ENCODE measurements at places on chromosomes 1 and 21.

DNA sequence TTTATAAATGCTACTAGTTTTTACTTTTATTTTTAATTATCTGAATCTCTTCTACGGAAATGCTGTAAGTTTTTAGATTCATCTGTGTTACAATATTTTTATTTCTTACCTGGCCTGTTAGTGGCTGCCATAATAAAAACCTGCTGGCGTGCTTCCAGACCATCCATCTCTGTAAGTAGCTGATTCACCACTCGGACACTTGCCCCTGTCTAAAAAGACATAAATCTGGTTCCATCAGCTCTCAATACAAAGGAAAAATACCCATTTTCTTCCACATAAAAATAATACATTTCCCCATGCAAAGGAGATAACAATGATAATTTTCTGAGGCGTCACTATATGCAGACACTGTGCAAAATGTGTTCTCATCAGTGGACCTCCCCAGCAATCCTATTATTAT lies 62.0 kb downstream of the NVL start:
- H3K36me3 ChIP-seq: no peaks in the 10 kb centered on the region
- no peak overlapping the region for H3K4me3 ChIP-seq
- H3K27ac ChIP-seq: no peak overlapping the region
- no peaks in the 10 kb centered on the region for H3K4me1 ChIP-seq
- DNase-seq: no peak
- H3K27me3 ChIP-seq: no peaks in the 10 kb centered on the region

- H3K4me3 ChIP-seq: no peak overlapping the region
- DNase-seq: no peak
- H3K27me3 ChIP-seq: no peaks in the 10 kb centered on the region
- H3K27ac ChIP-seq: no peak overlapping the region
Measured at GRCh38 chr1:204852854-204853253, 17.8 kb upstream of the NFASC start.

DNA sequence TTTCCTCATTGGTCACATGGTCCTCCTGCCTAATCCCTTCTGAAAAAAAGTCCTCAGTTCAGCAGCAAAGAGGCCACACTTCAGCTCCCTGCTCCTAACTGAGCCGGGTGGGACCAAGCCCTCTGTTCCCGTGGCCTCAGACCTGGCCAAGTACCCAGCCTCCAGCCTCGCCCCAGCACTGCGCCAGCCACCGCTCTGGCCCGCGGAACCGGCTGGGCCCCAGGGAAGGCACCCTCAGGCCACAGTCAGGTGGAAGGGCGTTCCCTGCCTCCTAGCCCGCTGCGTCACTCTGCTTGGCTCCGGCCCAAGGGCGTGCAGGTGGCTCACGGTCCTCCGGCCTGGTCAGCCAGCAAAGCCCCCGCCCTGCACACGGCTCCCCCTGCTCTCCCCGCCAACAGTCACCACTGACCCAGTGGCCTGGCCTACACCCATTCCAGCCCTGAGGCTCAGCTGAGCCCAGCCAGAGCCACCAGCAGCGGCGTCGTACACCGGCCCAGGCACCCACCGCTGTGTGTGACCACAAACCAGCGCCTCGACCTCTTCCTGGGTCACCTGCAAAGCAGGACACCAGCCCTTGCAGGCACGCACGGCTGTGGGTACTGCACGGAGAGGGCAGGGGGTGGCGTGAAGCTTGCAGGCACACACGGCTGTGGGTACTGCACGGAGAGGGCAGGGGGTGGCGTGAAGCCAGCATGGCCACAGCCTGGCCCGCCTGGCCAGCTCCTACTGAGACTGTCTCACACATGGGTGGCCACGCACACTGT lies 19.4 kb downstream of the NADK start:
- peaks cover 76% of the 10 kb centered on the region for H3K36me3 ChIP-seq
- H3K4me1 ChIP-seq: peaks cover 10% of the 10 kb centered on the region
- no peak overlapping the region for H3K4me3 ChIP-seq
- DNase-seq: peak; percentile 84

DNA sequence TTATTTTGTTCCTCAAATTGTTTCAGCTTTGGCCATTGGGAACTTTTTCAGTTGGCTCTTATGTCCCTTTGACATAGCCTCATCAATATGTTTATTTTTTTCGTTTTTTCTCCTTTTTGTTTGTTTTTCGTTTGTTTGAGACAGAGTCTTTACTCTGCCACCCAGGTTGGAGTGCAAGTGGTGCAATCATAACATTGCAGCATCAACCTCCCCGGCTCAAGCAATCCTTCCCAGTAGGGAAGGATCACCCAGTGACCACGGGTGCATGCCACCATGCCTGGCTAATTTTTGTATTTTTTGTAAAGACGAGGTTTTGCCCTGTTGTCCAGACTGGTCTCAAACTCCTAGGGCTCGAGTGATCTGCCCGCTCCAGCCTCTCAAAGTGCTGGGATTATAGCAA lies 8.1 kb downstream of the POLR3GL start:
- no peak for DNase-seq
- no peak overlapping the region for H3K4me3 ChIP-seq
- H3K4me1 ChIP-seq: peaks cover under 1% of the 10 kb centered on the region
- H3K27me3 ChIP-seq: no peaks in the 10 kb centered on the region

DNA sequence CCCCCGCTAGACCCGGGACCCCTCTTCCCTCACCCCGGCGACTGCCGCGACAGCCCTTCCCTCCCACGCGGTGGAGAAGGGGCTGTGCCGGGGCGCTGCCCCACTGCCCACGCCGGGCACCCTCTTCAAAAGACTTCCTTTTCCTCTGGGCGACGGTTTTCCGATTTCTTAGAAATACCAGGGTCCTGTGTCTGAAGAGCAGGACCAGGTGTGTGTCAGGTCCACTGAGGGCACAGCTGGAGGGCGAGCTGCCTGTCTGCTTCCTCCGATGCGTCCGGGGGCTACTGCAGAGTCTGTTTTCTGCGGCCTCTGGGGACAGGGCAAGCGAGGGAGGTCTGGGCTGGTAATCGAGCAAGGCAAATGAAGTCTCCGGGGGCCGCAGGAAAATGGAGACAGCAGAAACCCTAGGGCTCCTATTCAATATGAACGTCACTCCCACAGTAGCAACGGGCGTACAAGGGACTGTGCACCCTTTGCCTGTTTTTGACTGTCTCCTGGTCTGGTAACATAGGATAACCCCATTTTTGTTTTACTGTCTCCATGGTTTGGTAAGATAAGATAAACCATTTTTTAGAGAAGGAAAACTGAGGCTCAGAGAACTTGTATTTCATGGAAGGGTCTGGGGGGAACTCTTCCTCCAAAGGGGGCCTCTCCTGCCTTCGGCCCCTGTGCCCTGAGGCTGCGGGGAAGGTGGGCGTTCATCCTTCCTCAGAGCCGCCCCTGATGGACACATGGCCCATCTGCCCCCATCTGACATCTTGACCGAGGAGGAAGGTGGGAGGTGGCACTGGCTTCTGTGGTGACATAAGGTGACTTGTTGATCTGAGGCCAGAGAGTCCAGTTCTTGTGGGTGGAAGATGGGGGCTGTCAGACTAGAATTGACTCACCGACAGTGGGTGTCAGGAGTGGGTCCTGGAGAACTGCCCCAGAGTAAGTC lies 970 bp downstream of the TNFRSF1B start:
- H3K4me1 ChIP-seq: no peaks in the 10 kb centered on the region
- H3K27ac ChIP-seq: no peak overlapping the region
- H3K27me3 ChIP-seq: peaks cover 28% of the 10 kb centered on the region
- no peak overlapping the region for H3K4me3 ChIP-seq

- no peaks in the 10 kb centered on the region for H3K4me1 ChIP-seq
- no peak overlapping the region for H3K27ac ChIP-seq
- no peak overlapping the region for H3K4me3 ChIP-seq
- H3K27me3 ChIP-seq: no peaks in the 10 kb centered on the region
- no peak for DNase-seq
- H3K36me3 ChIP-seq: no peaks in the 10 kb centered on the region
Measured at GRCh38 chr1:182251561-182251960, 140.0 kb downstream of the GLUL start.
